ENCODE measurements at places on chromosomes 1 and 21.

- DNase-seq, result no peak
Observed at GRCh38 chr21:31041295-31042079, 3.2 kb upstream of the KRTAP19-8 start.

- no peak for DNase-seq
Observed at GRCh38 chr1:214186103-214186824, 94.7 kb upstream of the SMYD2 start.

DNA sequence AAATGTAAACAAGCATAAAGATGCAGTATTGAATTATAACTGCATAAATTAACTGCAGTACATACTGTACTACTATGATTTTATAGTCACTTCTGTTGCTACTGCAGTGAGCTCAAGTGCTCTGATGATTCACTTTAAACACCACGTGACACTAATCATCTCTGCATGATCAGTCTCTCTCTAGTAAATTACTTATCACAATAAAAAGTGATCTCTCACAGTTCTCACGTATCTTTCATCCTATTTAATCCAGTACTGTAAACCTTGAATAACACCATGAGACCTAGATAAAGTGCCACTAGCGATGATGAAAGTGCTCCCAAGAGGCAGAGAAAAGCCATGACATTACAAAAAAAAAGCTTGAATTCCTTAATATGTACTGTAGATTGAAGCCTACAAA lies 1242.0 kb downstream of the AMY1C start:
- no peak for DNase-seq

- DNase-seq, result no peak
Observed at GRCh38 chr21:44054710-44055109, 42.6 kb downstream of the TRAPPC10 start.

DNA sequence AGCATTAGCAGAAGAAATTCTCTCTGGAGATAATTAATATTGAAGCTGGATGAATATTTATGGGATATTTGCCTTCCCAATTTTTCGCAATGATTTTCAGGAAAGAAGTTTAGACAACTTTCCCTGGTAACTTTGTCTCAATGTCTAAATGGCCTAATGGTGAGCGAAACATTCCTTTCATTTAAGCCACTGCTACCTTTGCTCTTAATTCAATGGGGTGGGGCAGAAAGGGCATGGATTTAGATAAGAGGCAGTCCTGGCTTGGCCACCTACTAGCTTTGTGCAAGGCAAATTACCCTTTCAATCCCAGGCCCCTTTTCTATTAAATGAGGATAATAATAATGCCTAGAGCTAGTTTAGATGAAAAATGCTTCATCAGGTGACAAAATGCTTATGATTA lies 27.1 kb upstream of the LYST start:
- no peak for DNase-seq

- no peak for DNase-seq
Observed at GRCh38 chr1:165833358-165833757, 5.9 kb downstream of the UCK2 start.

- no peak for DNase-seq
Observed at GRCh38 chr1:106879538-106879937, 176.9 kb upstream of the PRMT6 start.

DNA sequence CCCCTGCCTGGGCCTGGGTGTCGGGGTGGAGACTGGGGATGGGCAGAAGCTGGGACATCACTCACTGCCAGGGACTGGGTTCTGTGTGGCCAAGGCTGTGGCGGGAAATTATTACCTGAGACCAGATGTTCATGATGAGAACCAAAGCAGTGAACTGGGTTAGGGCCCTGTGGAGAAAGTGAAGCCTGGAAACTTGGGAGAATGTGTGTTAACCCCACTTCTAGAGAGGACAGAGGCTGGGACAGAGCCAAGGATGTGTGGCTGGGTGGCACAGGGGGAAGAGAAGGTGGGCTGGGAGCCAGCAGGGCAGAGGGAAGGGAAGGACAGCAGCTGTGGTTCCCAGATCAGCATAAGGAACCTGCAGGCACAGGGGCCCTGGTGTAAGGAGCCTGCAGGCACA lies 31.3 kb downstream of the CNIH3 start:
- DNase-seq, result no peak

All from activated CD8-positive, alpha-beta memory T cell treated with anti-CD3 and anti-CD28 coated beads for 1 hour (primary cell).